Activated naive CD4-positive, alpha-beta T cell treated with anti-CD3 and anti-CD28 coated beads, Interleukin-2, amount 50 U/mL, for 72 hours (primary cell): ENCODE measurements at places on chromosomes 3 and 15.

DNA sequence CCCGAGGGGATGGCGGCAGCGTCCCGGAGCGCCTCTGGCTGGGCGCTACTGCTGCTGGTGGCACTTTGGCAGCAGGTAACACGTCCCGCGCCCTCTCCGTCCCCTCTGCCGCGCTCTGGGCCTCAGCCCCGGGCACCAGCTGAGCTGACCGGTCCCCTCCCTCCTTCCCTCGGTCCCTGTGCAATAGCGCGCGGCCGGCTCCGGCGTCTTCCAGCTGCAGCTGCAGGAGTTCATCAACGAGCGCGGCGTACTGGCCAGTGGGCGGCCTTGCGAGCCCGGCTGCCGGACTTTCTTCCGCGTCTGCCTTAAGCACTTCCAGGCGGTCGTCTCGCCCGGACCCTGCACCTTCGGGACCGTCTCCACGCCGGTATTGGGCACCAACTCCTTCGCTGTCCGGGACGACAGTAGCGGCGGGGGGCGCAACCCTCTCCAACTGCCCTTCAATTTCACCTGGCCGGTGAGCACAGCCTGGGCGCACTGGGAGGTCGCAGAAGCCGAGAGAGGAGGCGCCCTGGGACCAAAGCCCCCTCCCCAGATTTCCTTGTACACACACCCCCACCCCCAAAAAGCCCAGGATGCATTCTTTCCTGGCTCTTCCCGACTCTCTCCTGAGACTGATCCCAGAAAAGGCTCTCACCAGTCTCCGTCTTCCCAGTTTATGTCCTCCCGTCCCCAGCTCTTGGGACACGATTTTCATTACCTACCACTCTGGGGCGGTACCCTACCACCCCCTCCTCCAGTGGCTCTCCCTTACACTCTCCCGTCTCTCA lies 705 bp downstream of the DLL4 start:
- DNase-seq: no peak

- no peak for DNase-seq
These were observed 10.9 kb downstream of the PLCD1 start for GRCh38 chr3:38018296-38019266.

DNA sequence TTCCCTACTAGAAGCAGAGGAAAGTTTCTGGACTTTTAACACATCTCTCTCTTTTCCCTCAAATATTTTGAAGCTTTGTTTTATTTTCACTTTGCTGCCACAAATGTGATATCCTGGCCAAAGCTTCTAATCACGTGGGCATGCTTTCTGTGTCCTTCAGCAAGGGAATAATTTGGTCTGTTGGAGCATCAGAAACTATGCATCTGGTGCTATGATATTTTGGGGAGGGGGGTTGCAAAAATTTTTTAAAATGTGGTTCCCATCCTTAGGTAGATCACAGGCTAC lies 254.2 kb downstream of the GAP43 start:
- no peak for DNase-seq

DNA sequence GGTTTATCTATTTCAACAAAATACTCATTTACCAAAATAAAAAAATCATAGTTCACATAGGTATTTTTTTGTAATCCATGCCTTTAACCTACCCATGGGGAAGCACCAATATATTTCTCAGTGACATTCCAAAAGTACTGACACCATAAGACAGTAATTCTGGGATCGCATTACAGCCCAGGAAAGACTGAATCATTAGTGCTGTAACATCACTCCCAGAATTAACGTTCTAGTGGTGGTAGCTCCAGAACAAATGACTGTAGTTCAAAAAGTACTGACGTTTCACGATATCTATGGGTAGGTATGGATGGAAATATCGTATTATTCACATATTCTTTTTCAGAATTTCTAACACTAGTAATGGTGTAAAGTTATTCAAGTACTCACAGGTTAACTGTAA lies 54.3 kb upstream of the NEK10 start:
- no peak for DNase-seq

GRCh38 chr3:185631108-185631507 lies 45.0 kb downstream of the SENP2 start:
- DNase-seq: no peak

GRCh38 chr3:37511463-37511920 lies 337.1 kb upstream of the LRRFIP2 start:
- no peak for DNase-seq

- no peak for DNase-seq
These were observed 972.0 kb downstream of the TUSC7 start for GRCh38 chr3:117681619-117682018.

DNA sequence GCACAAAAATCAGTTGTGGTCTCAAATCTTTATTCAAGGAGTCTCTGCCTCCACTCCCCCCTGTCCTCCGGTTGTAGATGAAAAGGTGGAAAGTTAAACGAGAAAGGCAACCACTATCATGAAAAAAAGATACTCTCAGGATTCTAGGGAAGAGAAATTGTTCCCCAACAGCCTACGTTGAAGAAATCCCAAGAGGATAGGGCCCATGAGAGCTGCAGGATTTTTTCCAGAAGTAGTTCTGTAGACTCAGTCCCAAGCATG lies 14.3 kb downstream of the ZIC1 start:
- no peak for DNase-seq

GRCh38 chr15:54567408-54568035 lies 589.3 kb downstream of the UNC13C start:
- no peak for DNase-seq

DNA sequence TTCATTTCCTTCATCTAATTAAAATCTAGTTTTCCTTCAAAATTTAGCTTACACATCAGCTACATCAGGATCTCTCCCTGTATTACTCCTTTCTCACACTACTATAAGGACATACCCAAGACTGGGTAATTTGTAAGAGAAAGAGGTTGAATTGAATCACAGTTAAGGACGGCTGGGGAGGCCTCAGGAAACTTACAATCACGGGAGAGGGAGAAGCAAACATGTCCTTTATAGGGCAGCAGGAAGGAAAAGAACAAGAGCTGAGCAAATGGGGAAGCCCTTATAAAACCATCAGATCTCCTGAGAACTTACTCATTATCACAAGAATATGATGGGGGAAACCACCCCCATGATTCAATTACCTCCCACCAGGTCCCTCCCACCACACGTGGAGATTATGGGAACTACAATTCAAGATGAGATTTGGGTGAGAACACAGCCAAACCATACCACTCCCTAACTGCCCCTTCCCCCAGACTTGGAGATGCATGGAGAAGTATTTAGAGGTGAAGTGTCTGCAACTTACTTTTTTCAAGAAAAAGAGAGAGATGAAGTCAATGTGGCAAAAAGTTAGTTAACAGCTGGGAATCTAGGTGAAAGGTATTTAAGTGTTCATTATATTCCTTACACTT lies 21.3 kb downstream of the PRTG start:
- no peak for DNase-seq

- no peak for DNase-seq
These were observed 40.1 kb downstream of the CAPN7 start for GRCh38 chr3:15246186-15246585.

- no peak for DNase-seq
These were observed 189.1 kb upstream of the MDFIC2 start for GRCh38 chr3:70501561-70501960.

GRCh38 chr3:119195911-119196310 lies 22.5 kb downstream of the UPK1B start:
- no peak for DNase-seq
